ENCODE measurements at places on chromosomes 2 and 18. TPM values are rescaled to one million over a fixed set of nuclear protein-coding genes. Genes with fewer than 3 reads are reported as not detected.

DNA sequence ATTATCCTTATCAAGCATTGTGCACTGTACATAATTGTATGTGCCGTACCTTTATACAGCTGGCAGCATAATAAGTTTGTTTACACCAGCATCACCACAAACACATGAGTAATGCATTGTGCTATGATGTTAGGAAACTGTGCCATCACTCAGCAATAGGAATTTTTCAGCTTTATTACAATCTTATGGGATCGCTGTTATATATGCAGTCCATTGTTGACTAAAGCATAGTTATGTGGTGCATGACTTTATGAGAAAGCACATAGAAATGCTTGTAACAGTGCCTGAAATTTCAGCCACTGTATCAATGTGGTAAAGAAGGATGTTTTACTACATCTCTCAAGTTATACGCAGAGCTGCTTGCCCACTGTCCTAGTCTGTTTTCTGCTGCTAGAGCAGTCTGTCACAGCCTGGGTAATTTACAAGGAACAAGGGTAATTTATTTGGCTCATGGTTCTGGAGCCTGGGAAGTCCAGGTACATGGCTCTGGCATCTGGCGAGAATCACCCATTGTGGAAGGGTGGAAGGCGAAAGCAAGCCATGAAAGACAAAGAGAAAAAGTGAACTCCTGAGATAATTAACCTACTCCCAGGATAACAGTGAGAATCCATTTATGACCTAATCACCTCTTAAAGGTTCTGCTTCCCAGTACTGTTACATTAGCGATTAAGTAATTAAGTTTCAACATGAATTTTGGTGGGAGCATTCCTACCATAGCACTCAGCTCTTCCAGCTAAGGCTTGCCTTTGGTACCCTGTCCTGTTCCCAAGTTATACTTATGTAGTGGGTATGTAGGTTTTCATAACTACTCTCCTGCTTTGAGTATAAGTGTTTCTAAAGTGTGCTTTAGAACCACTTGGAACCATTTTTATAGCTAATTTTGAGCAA lies 4.6 kb downstream of the MAP3K20 start:
- DNase-seq, result no peak

Gene HAAO
- total RNA-seq, result 10.3 TPM

GRCh38 chr2:230956827-230957755 lies 32.0 kb upstream of the GPR55 start:
- peak; percentile 22 for DNase-seq

DNA sequence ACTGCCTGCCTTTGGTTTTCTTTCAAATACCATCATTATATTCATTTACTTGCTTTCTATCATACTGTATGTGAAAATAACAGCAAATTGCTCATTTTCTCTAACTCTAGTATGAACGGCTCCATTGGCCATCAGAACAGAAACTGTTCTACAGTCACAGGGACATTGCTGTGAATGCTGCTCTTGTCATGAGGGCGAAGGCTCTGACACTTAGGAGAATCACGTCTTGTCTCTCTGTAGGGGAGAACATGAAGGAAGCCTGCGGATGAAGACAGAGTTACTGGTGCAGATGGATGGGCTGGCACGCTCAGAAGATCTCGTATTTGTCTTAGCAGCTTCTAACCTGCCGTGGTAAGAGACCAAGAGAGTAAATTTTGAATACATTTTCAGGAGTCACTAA lies 41.7 kb upstream of the ELOA2 start:
- DNase-seq, result no peak

DNA sequence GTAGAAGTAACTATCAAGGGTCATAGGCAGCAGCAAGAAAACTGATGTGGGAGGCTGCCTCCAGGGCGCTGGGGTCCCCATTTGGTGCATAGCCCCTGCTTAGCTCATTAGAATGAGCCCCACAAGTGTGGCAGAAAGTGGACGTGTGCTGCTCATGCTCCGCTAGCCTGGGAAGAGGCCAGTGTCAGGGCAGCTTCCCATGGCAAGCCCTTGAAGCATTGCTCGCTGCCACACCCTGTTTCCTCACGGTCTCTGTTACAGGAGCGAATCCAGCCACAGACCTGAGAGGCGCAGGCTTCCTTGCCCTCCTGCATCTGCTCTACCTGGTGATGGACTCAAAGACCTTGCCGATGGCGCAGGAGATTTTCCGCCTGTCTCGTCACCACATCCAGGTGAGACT lies 22.5 kb downstream of the ELMOD3 start:
- no peak for DNase-seq

DNA sequence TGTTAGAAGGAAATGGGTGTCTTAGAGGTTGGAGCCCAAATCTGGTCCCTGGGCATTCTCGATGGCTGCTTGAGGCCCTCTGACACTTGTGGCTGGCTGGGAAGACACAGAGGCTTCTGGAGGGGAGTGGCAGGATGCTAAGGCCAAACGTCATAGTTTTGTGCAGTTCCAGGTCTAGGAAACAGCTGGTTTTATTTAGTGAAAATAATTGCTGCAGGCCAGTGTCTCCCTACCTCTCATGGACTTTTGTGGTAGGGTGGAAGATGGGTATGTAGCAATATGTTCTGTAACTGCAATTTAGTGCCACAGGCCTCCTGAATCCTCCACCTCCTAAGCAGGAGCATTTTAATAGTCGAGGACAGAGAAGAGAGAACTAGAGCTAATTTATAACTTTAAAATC lies 32.2 kb upstream of the SPRED2 start:
- no peak for DNase-seq

- DNase-seq, result no peak
These were observed 961 bp downstream of the RBM43 start for GRCh38 chr2:151260573-151261230.

DNA sequence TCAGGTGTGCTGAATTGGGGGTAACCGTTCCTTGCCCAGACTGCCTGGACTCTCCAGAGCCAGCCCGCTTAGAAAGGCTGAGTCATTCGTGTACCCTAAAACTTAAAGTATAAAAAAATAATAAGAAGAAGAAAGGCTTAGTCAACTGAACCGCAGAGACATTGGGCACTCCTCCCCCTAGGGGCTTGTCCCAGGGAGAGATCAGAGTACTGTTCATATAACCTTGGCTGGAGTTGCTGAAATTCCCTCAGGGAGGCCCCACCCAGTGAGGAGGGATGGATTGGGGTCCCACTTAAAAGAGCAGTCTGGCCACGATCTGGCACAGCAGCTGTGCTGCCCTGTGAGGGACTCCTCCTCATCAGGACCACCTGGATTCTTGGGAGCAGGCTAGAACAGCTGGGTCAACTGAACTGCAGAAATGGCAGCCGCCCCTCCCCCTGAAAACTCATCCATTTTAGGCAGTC lies 37.2 kb downstream of the ANKRD12 start:
- DNase-seq, result no peak

Gene C2orf80
- not detected for total RNA-seq

DNA sequence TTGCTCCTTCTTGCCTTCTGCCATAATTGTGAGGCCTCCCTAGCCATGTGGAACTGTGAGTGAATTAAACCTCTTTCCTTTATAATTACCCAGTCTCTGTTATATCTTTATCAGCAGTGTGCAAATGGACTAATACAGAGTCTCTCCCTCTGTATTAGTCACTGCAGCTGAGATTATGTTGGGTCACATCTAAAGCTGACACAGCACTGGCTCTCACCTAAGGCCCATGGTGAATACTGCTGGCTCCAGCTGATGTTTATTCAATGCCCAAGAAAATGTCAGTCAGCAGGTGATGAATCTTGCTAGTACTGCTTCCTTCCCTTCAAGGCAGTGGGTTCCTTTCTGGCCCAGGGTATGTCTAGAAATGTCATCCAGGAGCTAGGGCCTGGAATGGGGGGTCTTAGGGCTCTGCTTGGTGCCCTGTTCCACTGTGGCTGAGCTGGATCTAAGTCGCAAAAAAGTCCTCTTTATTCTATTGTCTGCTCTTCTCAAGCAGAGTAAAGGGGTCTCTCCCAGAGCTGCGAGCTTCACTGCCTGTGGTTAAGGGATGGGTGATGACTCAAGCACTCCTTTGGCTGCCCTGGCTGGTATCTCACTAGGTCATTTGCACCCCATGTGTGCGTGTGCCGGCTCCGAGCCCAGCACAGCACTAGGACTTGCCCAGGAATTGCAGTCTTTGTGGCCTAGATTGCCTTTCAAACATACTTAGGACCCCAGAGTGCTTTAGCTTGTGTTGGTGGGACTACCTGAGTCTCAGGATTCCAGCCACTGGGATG lies 29.9 kb downstream of the PPP1R1C start:
- no peak for DNase-seq

Gene BMPR2
- total RNA-seq, result 41.1 TPM

DNA sequence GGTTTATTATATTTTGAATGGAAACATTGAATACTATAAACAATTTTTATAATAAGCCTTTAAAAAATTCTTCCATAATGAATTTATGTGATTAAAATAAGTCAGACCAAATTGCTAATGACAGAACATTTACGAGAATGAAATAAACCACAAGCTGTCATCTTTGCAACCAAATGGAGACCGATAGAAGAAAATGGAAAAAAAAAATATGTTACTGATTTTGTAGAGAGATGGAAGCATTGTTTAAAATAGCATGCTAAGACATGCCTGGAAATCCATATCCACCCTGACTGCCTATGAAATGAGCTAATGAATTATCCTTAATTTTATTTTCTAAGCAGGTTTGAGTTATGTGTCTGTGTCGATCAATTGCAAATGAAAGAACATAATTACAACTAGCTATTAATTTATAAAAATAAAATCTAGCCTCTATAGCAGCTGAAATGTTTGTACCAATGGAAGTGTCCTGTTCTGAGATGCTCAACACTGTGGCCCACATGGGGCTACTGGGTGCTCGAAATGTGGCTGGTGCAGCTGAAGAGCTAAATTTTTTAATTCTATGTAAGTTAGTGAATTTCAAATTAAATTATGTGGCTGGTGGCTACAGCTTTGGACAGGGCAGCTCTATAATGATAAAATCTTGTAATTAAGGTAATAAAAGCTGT lies 832.8 kb downstream of the RNF144A start:
- no peak for DNase-seq

Gene IGFBP5
- 319 TPM for total RNA-seq

DNA sequence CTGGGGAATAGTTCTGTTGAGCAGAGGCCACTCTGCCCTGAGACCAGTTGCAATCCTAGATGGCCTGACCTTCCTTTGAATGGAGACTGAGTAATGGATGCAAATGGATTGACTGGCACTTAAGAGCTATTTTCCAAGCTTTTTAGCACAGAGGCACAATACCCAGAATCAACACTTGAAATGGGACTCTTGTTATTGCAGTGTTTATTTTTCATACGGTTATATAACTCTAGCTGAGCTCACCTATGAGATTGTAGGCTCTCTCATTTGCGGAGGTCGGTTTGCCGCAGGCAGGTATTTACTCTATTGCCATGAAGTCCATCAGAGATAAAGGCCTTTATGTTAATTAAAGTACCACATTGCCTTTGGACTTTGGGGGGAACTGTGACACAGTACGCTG lies 422.3 kb upstream of the CELF4 start:
- DNase-seq, result no peak

- peak; percentile 88 for DNase-seq
These were observed 3.1 kb downstream of the BCL11A start for GRCh38 chr2:60550178-60550983.

Gene TMEFF2
- total RNA-seq, result 55.8 TPM
